ENCODE measurements at places on chromosomes 1 and 21.

DNA sequence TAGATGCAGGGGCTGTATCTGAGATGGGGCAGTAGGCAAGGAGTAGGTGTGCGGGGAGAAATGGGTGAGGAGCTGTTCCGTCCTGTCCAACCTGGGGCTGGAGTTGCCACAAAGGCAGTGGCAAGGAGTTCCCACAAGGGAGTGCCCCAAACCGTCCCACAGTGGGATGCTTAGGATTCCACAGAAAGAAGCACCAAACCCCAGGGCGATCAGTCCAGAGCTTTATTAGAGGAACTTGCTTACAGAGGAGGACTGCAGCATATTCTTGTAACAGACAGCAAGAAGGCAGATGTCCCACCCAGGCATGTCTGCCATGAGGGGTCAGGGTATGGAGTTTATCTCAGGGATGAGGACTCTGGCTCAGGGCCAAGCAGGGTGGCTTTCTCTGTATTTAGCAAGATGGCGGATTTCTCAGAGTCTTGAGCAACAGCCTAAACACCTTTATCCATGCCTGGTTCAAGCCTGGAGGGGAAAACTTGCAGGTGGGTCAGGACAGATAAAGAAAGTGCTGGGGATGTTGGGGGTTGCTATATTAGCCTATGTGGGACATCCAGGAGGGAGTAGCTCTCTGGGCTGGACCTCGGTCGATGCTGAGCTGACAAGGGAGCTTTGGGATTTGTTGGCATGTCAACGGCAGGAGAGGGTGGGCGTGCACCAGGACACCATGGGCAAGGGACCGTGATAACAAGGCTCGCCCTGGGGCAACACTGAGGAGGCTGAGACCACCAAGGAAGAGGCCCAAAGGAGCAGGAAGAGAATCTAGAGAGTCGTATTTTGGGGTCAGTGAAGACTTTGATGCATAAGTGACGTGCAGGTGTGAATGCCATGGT lies 32.8 kb downstream of the OBSCN start:
- DNase-seq = no peak

DNA sequence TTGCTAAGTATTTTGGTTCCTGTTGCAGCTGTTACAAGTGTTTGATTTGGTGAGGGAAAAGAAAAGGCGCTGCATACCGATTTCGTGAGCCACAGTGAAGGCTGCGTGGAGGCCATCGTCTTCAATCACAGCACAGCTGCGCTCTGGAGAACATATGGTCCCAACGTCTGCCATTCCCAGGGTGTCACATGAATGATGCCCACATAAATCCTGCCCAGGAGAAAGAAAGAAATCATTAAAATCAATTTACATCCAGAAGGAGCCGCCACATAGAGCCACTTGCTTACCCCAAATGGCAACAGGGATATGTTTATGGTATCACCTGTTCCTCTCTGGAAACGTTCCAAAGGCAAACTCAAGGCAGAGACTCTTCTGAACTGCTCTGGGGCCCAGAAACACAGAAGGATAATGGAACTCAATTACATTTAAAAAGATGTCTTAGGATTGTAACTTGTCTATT lies 12.2 kb downstream of the ADAMTS5 start:
- DNase-seq = peak; percentile 99

- no peak for DNase-seq
Measured at GRCh38 chr1:186104459-186104858, 270.6 kb downstream of the TPR start.

GRCh38 chr1:112532064-112532463 lies 23.3 kb downstream of the WNT2B start:
- DNase-seq = no peak

DNA sequence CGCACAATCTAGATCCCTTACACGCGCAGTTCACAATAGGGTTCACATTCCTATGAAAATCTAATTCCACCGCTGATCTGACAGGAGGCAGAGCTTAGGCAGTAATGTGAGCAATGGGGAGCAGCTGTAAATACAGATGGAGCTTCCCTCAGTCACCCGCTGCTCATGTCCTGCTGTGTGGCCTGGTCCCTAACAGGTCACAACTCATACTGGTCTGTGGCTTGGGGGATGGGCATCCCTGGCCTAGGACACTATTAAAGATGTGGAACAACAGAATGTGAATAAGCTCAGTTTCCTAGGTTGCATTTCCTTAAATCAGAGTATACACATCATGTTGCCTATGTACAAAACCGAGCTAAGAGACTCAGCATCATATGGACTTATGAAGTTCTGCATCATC lies 16.2 kb downstream of the IFI44 start:
- no peak for DNase-seq

- no peak for DNase-seq
Measured at GRCh38 chr21:34996304-34997101, 52.6 kb downstream of the RUNX1 start.

- DNase-seq = no peak
Measured at GRCh38 chr1:225532240-225532944, 104.6 kb upstream of the LBR start.

DNA sequence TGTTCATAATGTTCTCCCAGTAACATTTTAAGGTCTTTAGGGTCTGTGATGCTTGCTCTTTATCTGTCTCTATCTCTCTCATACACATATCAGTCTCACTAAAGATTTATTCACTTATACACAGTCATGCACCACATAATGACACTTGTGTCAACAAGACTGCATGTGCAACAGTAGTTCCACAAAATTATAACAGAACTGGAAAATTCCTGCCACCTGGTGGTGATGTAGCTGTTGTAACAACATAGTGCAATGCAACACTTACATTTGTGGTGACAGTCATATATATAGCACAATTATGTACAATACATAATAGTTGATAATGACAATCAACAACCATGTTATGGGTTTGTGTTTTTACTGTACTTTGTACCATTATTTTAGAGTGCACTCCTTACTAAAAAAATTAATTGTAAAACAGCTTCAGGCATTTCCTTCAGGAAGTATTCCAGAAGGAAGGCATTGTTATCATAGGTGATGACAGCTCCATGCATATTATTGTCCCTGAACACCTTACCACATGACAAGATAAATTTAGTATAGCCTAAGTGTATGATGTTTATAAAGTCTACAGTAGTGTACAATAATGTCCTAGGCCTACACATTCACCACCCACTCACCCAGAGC lies 8.1 kb downstream of the TDRD5 start:
- DNase-seq = peak; percentile 37

- DNase-seq = no peak
Measured at GRCh38 chr1:117167402-117167801, 43.3 kb downstream of the VTCN1 start.

- DNase-seq = no peak
Measured at GRCh38 chr1:34266127-34266951, 89.6 kb downstream of the C1orf94 start.

Measured in NCI-H1694 treated with DMSO at 0.1 percent for 48 hours (cell line).